ENCODE measurements at places on chromosomes 12 and 14.

DNA sequence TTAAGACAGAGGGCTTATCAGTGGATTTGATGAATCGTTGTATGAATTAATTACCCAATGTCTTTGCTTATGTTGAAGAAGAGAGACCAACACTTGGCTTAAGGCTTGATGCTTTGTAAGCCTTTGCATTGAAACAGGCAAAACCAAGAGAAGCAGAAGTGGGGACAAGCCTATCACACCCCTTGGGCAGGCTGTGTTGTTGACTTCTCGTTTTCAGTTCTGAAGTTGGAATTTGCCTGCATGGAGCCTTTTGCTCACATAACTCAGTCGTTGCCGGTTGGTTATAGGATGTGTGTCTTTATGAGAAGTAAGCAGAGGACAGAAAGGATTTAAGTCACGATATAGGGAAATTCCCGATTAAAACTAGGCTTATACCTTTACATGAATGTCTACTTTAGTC lies 94.7 kb downstream of the CCDC92 start:
- DNase-seq: no peak

- DNase-seq: no peak
These were observed 1402.0 kb upstream of the SEL1L start for GRCh38 chr14:82935691-82936090.

- DNase-seq: no peak
These were observed 89.2 kb downstream of the CFAP54 start for GRCh38 chr12:96578526-96579125.

DNA sequence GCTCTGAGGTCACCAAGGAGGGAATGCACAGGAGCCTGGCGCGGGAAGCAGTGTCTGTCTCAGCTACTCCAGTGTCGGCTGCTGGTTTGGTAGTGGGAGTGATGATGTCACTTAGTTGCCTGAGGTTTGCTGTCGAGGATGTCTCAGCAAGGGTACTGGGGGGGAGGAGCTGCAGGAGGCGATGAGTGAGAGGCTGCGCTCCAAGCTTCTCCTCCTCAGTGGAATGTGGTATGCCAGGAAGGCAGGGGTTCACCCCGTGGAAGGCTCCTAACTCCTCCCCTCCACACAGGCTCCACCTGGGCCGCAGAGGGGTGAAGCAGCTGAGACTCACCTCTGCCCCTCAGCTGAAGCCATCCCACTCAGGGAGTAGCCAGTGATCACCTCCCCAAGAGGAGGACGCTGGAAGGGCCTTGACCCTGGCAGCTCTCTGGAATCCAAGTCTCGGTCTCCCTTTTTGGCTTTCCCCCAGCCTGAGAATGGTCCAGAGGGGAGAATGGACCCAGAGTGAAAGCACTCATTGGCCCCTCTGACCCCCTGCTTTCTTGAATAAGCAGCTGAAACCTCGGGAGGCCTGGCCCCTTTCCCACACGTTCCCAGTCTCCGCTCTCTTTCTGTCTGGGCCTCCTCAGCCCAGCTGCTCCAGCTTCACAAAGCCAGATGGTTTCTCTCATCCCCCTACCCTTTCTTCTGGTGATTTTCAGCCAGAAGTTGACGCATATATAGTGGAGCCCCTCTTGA lies 178.9 kb upstream of the FKBP4 start:
- no peak for DNase-seq
